ENCODE measurements at places on chromosomes 4 and X.
A peak's percentile ranks its signal among the peaks of the same experiment; 100 is the strongest.

- DNase-seq: peak; percentile 40
Measured at GRCh38 chrX:30888526-30889146, 418 bp downstream of the TAB3 start.

DNA sequence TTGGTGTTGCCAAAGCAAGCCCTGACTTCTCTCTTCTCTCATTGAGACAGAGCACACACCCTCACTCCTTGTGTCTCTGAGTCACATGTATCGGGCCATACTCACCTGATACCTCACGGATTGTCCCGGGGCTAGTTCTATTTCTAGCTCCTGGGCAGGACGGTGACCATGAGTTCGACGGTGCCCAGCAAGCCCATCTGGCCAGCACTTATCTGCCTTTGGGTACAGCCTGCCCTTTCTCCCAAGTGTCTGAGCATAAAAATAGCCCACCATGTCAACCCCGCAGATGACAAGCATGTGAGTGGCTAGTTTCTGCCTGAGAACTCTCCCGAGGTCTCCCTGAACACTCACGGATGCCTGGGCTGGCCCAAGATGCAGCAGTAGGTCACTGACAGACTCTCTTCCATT lies 158.5 kb downstream of the DHRSX start:
- no peak for DNase-seq

GRCh38 chr4:23235628-23236390 lies 543.1 kb downstream of the GBA3 start:
- no peak for DNase-seq

- no peak for DNase-seq
Measured at GRCh38 chr4:81605271-81605670, 133.6 kb upstream of the RASGEF1B start.

GRCh38 chrX:12802741-12803140 lies 11.5 kb downstream of the PRPS2 start:
- DNase-seq: no peak

GRCh38 chr4:176810481-176811249 lies 17.9 kb upstream of the VEGFC start:
- no peak for DNase-seq

GRCh38 chr4:122313006-122313646 lies 65.7 kb upstream of the ADAD1 start:
- DNase-seq: no peak

GRCh38 chrX:105822138-105823091 lies at the start of gene NRK:
NRK (plus strand) TSS chrX:105822539; CDS start chrX:105822846, 307 bp downstream.
- DNase-seq: no peak

DNA sequence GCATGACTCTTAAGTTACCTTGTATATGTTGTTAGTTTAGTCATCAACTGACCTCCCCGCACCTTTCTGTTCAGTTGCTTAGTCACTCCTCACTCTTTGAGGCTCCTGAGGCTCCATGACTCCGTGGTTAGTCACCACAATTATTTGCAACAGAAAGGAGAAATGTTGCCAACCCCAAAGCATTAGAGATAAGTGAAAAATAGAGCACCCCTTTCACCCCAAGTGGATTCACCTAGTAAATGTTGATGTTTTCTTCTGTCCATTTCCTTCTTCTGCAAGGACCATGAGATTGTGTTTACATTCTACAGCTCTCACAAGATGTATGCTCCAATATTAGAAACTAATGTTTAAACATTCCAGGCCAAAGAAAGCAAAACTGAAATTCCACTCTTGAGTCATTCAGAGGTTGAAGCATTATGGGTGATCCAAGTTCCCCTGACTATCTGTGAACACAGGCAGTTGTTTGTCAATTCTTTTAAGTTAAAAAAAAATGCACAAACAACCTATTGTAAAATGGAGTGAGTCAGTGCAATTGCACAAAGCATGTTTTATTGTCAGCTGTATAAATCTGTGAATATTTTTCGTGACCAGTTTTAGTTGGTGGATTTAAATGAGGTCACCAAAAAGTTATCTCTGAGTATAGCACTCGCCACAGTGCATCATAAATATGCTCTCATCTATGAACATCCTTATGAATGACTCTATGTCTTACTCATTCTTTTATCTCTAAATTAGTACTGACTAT lies 552.4 kb upstream of the MAGEB2 start:
- no peak for DNase-seq

DNA sequence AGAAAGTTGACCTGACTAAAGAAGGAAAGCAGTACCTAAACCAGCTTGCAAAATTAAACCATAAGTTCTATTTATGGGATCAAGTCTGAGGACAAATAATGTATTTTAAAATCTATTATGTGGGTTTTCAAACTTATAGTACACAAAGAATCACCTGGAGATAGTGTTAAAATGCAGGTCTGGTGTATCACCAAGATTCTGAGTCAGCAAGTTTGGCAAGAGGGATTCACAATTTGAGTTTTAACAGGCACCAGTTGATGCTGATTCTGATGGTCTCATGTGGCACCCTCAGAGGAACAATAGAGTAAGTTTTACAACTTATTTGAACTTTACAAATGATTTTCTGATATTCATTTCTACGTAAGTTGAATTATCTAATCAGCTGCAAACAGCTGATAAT lies 9.1 kb upstream of the STATH start:
- no peak for DNase-seq

- DNase-seq: no peak
Measured at GRCh38 chr4:188423039-188423438, 283.8 kb downstream of the TRIML1 start.

- DNase-seq: no peak
Measured at GRCh38 chrX:149275836-149276235, 229.3 kb downstream of the IDS start.

DNA sequence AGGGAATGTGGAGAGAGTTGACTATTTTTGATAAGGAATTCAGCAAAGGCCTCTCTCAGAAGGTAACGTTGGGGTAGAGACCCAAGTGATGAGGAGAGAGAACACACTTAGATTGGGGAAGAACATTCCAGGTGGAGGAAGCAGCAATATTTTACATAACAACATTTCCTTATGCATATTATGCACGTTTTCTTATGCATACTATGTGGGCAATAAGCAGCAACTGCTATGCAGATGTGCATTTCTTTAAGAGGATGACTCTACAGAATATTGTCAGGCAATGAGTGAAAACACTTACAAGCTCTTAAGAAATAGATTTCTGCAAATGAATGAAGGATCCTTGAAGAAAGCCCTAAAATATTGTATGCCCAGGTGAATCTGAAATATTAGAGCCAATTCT lies 91.1 kb downstream of the TMEM47 start:
- no peak for DNase-seq

GRCh38 chr4:185793716-185794115 lies 18.3 kb downstream of the SORBS2 start:
- no peak for DNase-seq

- no peak for DNase-seq
Measured at GRCh38 chr4:80788798-80789197, 241.7 kb upstream of the BMP3 start.

DNA sequence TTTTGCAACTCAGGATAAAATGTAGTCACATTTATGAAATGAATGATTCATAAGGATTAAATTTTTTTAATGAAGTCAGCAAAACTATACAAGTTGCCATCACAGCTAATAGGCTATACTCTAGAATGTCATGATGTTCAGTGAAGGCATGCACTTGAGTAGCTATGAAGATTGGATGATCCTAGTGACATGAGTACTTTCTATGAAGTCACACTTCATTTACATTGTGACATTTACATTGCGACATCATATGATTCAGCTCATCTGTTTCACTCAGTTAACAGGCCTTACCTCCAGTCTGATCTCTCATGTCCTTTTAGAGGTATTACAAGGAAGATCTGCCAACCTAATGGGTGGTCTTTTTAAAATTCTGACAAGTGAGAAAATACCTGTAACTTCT lies 82.7 kb upstream of the FGF13 start:
- no peak for DNase-seq

DNA sequence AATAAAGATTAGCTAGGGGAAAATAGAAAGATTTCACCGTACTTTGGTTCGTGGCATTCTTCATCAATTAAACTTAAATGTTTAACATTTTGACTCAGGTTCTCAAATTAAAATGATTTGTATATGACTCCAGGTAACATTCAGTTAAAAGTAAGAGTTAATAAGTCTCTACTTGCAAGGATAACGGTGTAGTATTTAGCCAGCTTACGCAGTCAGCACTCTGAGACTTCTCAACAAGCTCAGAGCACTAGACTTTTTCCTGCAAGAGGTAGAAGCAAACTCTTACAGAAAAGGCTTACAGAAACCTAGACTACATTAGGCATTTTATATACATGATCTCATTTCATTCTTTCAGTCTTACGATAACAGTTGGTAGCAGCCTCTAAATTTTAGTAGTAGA lies 96.4 kb upstream of the PPARGC1A start:
- no peak for DNase-seq

- no peak for DNase-seq
Measured at GRCh38 chr4:1910643-1911042, 39.5 kb downstream of the NSD2 start.

DNA sequence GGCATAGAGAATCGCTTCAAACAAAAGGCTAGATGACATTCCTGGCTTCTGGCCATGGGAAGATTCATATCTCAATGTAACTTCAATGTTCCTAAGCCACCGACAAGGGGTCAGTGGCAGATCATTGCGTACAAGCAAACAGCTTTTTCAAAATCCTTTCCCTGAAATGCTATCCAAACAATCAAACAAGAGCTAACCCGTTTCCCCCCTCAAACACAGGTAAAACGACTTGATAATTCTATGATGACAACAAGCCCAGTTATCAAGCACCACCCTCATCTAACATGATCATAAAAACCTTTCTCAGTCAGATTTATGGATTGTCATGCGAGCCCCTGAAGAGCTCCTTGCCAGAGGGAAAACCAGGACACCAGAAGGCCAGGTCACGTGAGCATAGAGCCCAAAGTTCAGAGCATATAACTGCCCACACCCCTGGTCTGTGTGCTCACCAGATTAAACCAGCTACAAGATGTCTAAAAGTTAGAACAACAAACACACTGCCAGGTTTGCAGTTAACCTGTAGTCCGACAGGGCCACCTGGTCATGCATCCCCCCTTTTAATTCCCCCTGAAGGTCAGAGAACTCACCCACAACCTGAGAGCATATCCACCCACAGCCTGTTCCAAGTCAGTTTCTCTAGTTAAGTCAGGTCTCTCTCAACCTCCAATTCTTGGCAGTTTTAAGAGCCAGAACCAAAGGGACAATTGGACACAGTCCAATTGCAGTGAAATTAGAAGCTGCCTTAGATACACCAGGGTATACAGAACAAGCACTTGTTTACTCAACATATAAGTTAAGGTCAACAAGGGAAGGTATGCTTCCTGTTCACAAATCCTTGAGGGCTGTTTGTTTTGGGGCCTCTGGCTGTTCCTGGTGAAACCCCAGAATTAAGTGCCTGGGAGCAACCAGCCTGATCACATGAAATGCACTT lies 248.1 kb upstream of the PPARGC1A start:
- DNase-seq: no peak

GRCh38 chr4:17027495-17027894 lies 129.1 kb upstream of the LDB2 start:
- no peak for DNase-seq

DNA sequence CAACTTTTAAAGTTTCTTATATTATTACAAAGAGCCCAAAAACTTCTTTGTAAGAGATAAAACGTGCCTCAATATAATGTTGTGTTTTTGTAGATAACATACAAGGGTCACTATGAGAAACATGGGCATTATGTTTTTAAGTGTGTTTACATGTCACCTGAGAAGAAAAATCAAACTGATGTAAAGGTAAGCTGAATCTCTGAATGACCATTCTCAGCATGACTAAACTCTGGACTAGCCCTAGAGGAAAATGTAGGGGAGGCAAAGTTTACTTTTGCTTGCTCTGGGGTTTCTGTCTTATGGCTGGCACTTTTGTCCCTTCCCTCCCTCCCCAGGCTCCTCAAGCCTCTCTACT lies 6.8 kb downstream of the MEPE start:
- no peak for DNase-seq

DNA sequence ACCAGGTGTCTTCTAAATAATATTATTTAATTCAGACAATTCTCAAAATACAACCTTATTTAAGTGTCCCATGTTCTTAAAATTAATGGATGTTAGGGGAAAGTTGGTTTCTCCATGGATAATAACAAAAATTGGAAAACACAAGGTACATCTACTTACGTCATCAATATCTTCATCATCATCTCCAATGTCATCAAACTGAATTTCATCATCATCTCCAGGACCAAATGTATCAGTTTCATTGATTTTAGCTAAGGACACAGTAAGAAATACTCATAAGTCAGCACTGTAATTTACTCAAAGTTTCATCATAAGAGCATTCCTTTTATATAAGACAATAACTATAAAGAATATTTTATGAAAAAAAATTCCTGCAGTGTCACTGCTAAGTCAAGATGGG lies 11.3 kb downstream of the EIF1AX start:
- DNase-seq: no peak

GRCh38 chr4:58138786-58139668 lies 1028.8 kb upstream of the IGFBP7 start:
- DNase-seq: no peak

DNA sequence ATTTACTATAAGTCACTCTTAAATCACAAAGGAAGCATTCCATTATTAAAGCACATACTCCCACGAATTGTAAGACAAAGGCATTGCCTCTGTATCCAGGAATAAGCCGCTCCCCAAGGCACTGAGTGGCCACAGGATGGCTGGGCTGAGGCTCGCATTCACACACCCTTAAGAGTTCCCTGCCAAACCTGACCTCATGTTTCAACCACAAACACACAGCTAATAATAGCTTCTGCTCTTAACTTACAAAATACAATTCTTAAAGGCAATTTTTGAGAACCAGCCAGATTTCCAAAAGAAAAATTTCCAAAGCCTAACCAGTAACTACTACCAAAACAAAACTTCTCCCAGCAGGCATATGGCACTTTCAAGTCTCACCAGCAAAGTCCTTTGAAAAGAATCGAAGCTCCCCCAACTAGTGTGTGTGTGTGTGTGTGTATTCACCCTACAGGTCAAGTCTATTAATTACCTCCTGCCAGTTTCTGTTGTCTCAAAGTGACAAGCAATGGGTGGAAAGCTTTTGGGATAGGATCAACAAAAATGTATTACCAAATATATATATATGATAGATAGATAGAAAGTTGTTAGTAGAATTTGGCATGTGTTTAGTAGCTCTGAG lies 36.0 kb downstream of the ARHGAP6 start:
- no peak for DNase-seq

- DNase-seq: no peak
Measured at GRCh38 chr4:89754531-89754930, 82.4 kb downstream of the SNCA start.

DNA sequence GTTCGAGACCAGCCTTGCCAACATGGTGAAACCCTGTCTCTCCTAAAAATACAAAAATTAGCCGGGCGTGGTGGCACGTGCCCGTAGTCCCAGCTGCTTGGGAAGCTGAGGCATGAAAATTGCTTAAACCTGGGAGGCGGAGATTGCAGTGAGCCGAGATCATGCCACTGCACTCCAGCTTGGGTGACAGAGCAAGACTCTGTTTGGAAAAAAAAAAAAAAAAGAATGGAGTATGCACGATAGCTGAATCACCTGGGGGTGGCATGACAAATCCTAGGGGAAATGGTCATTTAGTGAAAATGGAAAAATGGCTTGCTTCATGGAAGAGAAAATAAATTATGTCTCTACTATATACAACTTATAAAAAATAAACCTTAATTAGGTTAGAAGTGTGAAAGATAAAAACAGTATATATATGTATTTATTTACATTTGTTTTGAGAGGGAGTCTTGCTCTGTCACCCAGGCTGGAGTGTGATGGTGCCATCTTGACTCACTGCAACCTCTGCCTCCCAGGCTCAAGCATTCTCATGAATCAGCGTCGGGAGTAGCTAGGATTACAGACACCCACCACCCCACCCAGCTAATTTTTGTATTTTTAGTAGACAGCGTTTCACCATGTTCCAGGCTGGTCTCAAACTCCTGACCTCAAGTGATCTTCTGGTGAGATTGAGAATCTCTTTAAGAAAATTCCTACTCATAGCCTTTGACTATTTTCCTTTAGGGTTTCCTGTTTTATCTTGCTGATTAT lies 19.3 kb upstream of the ING2 start:
- no peak for DNase-seq
